Activated naive CD8-positive, alpha-beta T cell treated with anti-CD3 and anti-CD28 coated beads, Interleukin-2, amount 10 ng/mL, durations not matched to agents 7 days and 5 days (primary cell): ENCODE measurements at places on chromosomes 16 and 17. TPM values are rescaled to one million over a fixed set of nuclear protein-coding genes. Genes with fewer than 3 reads are reported as not detected.

The NEURL4 gene
- 53.4 TPM for total RNA-seq

The MYH11 gene
- not detected for total RNA-seq

The SEC14L1 gene
- total RNA-seq, result 74.6 TPM

The NPIPB6 gene
- 2.4 TPM for total RNA-seq

The CISD3 gene
- total RNA-seq, result 30.4 TPM

The TP53TG3 gene
- not detected for total RNA-seq

The KRT20 gene
- total RNA-seq, result not detected

The HSBP1 gene
- 56.4 TPM for total RNA-seq

The CES5A gene
- not detected for total RNA-seq

The STAT5A gene
- 125 TPM for total RNA-seq

The EXOSC6 gene
- total RNA-seq, result 28.8 TPM

The SMIM5 gene
- 0.42 TPM for total RNA-seq

The SPN gene
- 263 TPM for total RNA-seq

The CTF1 gene
- total RNA-seq, result 0.19 TPM

The DEXI gene
- 32.3 TPM for total RNA-seq

The TP53TG3B gene
- not detected for total RNA-seq

The UNC45B gene
- 0.14 TPM for total RNA-seq

The GRB7 gene
- total RNA-seq, result 0.37 TPM

The PITPNC1 gene
- total RNA-seq, result 100 TPM

The KRTAP2-1 gene
- total RNA-seq, result not detected

The HSD11B2 gene
- total RNA-seq, result not detected

The PDIA2 gene
- not detected for total RNA-seq

The CAVIN1 gene
- total RNA-seq, result 5.1 TPM

The KCNH6 gene
- total RNA-seq, result not detected

The MARVELD3 gene
- total RNA-seq, result not detected

The ZNF286A gene
- 29.9 TPM for total RNA-seq

The ZDHHC1 gene
- 0.36 TPM for total RNA-seq

The TMEM92 gene
- not detected for total RNA-seq

The AIPL1 gene
- not detected for total RNA-seq

The CCL16 gene
- total RNA-seq, result not detected

The PMP22 gene
- total RNA-seq, result 0.62 TPM

The CTU2 gene
- total RNA-seq, result 22.8 TPM

The TLCD3B gene
- 3.9 TPM for total RNA-seq

The DCUN1D3 gene
- 13.1 TPM for total RNA-seq

The NUPR1 gene
- not detected for total RNA-seq

The C16orf95 gene
- 4.9 TPM for total RNA-seq

The TNP2 gene
- total RNA-seq, result not detected

The KRT27 gene
- not detected for total RNA-seq

The SLFN14 gene
- total RNA-seq, result not detected

The NAGS gene
- total RNA-seq, result 1.4 TPM

The CACNA1G gene
- total RNA-seq, result not detected

The SLC38A8 gene
- not detected for total RNA-seq

The ZNF423 gene
- total RNA-seq, result 0.06 TPM

The SPATA32 gene
- total RNA-seq, result 0.65 TPM

The TOM1L1 gene
- not detected for total RNA-seq

The RAPGEFL1 gene
- 5.4 TPM for total RNA-seq

The CDH3 gene
- 0.51 TPM for total RNA-seq

The TBC1D3G gene
- not detected for total RNA-seq

The SKAP1 gene
- 98.8 TPM for total RNA-seq

The CHST4 gene
- not detected for total RNA-seq

The ZG16 gene
- total RNA-seq, result not detected

The TMIGD1 gene
- not detected for total RNA-seq

The MEOX1 gene
- 5.2 TPM for total RNA-seq

The QPRT gene
- 7.4 TPM for total RNA-seq
